Ascending aorta (tissue), 2 donors: ENCODE measurements at places on chromosomes 12 and 14.
A peak's percentile ranks its signal among the peaks of the same experiment; 100 is the strongest.

GRCh38 chr12:68771223-68771925, 25.4 kb downstream of the SLC35E3 start:
- DNase-seq: no peak
- H3K27ac ChIP-seq: no peak overlapping the region
- H3K4me1 ChIP-seq: no peaks in the 10 kb centered on the region
- H3K36me3 ChIP-seq: peaks cover 5% of the 10 kb centered on the region

DNA sequence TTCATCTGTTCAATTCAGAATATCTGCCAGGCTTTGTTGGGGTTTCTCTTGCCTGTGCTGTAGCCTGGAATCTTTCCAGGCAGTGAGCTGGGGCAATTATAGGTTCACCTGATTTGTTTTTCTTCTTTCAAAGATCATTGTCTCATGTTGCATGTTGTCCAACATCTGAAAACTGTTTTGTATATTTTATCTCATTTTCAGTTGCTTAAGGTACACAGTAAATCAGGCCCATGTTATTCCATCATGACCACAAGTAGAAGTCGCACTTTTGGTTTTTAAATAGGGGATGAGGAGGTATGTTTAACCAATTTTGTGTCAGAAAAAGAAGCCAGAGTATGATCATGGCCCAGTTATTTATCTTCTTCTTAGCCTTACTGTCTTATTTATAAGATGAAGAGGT, 24.9 kb upstream of the FUT8 start:
- no peaks in the 10 kb centered on the region for H3K27me3 ChIP-seq
- no peaks in the 10 kb centered on the region for H3K36me3 ChIP-seq
- DNase-seq: no peak
- no peak overlapping the region for H3K27ac ChIP-seq

GRCh38 chr12:11228296-11228879, 41.1 kb downstream of the PRB3 start:
- DNase-seq: no peak
- no peaks in the 10 kb centered on the region for H3K27me3 ChIP-seq
- H3K27ac ChIP-seq: no peak overlapping the region
- no peaks in the 10 kb centered on the region for H3K4me1 ChIP-seq
- no peak overlapping the region for H3K4me3 ChIP-seq

GRCh38 chr12:117071009-117071408, 28.2 kb downstream of the TESC start:
- DNase-seq: no peak
- no peaks in the 10 kb centered on the region for H3K27me3 ChIP-seq
- H3K4me1 ChIP-seq: no peaks in the 10 kb centered on the region

- no peaks in the 10 kb centered on the region for H3K36me3 ChIP-seq
- no peak for DNase-seq
- no peak overlapping the region for H3K4me3 ChIP-seq
- H3K4me1 ChIP-seq: no peaks in the 10 kb centered on the region
Observed at GRCh38 chr12:105935981-105936380, 202.8 kb downstream of the NUAK1 start.

DNA sequence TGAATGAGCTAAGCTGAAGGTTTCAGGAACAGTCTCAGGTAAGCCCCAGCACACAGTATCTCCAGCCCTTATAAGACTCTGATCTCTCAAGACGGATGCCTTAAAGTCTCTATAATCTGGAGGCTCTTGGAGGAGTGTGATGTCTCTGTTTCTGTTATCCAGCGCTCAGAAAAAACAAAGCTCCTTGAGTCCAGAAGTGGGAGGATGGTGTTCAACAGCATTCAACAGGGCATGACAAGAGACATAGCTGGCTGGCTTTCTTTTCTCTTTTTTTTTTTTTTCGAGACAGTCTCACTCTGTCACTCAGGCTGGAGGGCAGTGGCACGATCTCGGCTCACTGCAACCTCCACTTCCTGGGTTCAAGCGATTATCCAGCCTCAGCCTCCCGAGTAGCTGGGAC, 31.6 kb upstream of the TESC start:
- no peak overlapping the region for H3K27ac ChIP-seq
- H3K4me3 ChIP-seq: no peak overlapping the region
- H3K4me1 ChIP-seq: no peaks in the 10 kb centered on the region
- H3K36me3 ChIP-seq: no peaks in the 10 kb centered on the region
- no peaks in the 10 kb centered on the region for H3K27me3 ChIP-seq
- DNase-seq: no peak

- peaks cover 7% of the 10 kb centered on the region for H3K36me3 ChIP-seq
- H3K27ac ChIP-seq: no peak overlapping the region
- no peak overlapping the region for H3K4me3 ChIP-seq
- H3K4me1 ChIP-seq: peaks cover 4% of the 10 kb centered on the region
- no peak for DNase-seq
Observed at GRCh38 chr12:122963941-122964265, 2.4 kb downstream of the ABCB9 start.

DNA sequence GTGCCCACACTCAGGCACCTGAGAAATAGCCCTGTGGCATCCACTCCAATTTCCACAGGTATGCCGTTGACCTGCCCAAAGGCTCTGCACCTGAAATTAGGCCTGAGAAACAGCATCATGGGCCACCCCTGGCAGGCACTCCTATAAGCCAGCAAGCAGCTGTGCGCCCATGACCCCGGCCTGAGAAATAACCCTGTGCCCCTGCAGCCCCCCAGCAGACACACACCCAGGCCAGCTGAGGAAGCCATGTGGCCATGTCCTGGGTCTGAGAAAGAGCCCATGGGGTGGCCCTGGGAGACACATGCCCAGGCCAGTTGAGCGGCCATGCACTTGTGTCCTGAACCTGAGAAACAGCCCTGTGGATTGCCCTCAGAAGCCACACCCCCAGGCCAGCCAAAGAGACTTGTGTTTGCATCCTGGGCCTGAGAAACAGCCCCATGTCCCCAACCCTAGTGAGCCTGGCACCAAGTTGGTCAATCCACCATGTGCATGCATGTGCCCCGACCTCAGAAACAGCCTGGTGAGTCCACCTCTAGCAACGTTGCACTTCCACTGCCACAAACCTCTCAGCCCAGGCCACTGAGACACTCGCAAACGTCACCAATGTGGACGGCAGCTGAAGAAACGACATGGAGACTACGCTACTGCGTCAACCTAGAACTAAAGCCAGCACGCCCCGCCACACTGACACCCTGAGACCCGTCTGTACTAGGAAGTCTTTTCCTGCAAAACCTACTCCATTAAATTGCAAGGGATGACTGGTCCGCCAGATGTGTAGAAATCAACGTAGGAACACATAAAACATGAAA, 411.9 kb downstream of the TMEM121 start:
- no peaks in the 10 kb centered on the region for H3K36me3 ChIP-seq
- no peak for DNase-seq
- no peaks in the 10 kb centered on the region for H3K4me1 ChIP-seq
- H3K27me3 ChIP-seq: no peaks in the 10 kb centered on the region
- H3K27ac ChIP-seq: no peak overlapping the region
- H3K4me3 ChIP-seq: no peak overlapping the region

DNA sequence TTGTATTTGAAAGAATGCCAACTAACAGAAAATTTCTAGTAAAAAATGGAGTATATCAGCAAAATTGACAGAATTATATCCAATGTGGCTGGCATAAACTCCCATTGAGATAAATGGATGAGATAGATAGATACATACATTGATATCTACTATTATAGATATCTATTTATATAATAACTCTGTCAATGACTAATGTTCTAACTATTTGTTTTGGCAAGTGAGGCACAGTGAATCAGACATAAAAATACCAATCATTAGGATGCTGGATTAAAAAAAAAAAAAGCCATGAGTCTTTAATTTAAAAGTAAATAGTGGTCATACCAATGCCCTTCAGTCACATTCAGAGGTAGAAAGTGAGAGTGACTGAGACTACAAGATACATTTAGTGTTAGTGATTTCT, 33.7 kb upstream of the GLIPR1 start:
- no peak overlapping the region for H3K27ac ChIP-seq
- H3K4me3 ChIP-seq: no peak overlapping the region

DNA sequence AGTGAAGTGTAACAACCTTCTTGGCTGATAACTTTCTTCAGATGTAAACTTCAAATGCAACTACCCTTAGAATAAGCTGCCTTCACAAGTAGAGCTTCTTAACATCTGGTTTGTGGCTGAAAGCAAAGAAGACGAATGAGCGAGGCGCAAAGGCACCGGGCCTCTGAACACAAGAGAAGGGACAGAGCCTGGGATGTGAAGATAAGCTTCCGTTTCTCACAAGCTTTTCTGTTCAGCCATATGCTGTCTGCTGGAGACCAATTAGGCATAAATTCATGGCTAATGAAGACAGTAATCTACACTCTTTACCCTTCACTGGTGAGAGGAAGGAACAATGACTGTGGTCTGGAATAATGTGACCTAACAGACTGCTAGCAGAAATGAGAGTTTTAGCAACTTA, 195.2 kb downstream of the ATXN7L3B start:
- no peak for DNase-seq
- H3K4me1 ChIP-seq: no peaks in the 10 kb centered on the region
- H3K36me3 ChIP-seq: no peaks in the 10 kb centered on the region
- H3K27me3 ChIP-seq: no peaks in the 10 kb centered on the region

GRCh38 chr12:22924391-22924790, 299.4 kb downstream of the ETNK1 start:
- H3K4me3 ChIP-seq: no peak overlapping the region
- no peaks in the 10 kb centered on the region for H3K27me3 ChIP-seq
- no peaks in the 10 kb centered on the region for H3K4me1 ChIP-seq
- H3K27ac ChIP-seq: no peak overlapping the region

DNA sequence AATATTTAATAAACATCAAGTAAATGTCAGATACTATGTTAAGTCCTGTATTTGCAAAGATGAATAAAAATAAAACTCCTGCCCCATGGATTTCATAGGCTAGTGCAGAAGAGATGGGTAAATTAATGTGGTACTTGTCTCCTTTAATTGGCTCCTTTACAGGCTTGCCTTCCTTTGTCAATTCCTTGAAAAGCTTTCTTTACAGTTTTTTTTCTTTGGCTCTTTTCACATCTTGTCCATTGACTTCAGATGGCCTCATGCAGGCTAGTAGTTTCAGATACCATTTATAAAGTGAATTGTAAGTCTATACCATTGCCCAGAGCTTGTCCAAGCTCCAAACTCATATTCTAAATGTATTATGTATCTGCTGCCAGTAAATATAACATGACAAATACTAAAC, 128.7 kb upstream of the GARIN2 start:
- no peak overlapping the region for H3K27ac ChIP-seq
- no peak for DNase-seq
- H3K4me1 ChIP-seq: no peaks in the 10 kb centered on the region
- H3K4me3 ChIP-seq: no peak overlapping the region
- H3K27me3 ChIP-seq: no peaks in the 10 kb centered on the region
- peaks cover 14% of the 10 kb centered on the region for H3K36me3 ChIP-seq

GRCh38 chr12:104602406-104602805, 145.7 kb downstream of the CHST11 start:
- no peaks in the 10 kb centered on the region for H3K27me3 ChIP-seq
- no peaks in the 10 kb centered on the region for H3K4me1 ChIP-seq
- H3K27ac ChIP-seq: no peak overlapping the region
- no peak overlapping the region for H3K4me3 ChIP-seq

GRCh38 chr12:6306151-6306550, 4.3 kb upstream of the PLEKHG6 start:
- no peak overlapping the region for H3K27ac ChIP-seq
- no peak overlapping the region for H3K4me3 ChIP-seq
- no peak for DNase-seq
- peaks cover 8% of the 10 kb centered on the region for H3K27me3 ChIP-seq
- H3K4me1 ChIP-seq: peaks cover 6% of the 10 kb centered on the region

GRCh38 chr12:93484315-93484981, 17.1 kb downstream of the MRPL42 start:
- no peak overlapping the region for H3K27ac ChIP-seq
- H3K36me3 ChIP-seq: peaks cover 72% of the 10 kb centered on the region
- H3K27me3 ChIP-seq: no peaks in the 10 kb centered on the region
- no peak overlapping the region for H3K4me3 ChIP-seq
- no peaks in the 10 kb centered on the region for H3K4me1 ChIP-seq

- H3K27me3 ChIP-seq: no peaks in the 10 kb centered on the region
- no peaks in the 10 kb centered on the region for H3K36me3 ChIP-seq
- peak overlapping the region; percentile 90 for H3K27ac ChIP-seq
- H3K4me1 ChIP-seq: peaks cover 15% of the 10 kb centered on the region
Observed at GRCh38 chr14:96502621-96503305, 581 bp downstream of the PAPOLA start.

- no peaks in the 10 kb centered on the region for H3K36me3 ChIP-seq
- peak overlapping the region; percentile 57 for H3K27ac ChIP-seq
- peaks cover 28% of the 10 kb centered on the region for H3K4me1 ChIP-seq
- no peaks in the 10 kb centered on the region for H3K27me3 ChIP-seq
Observed at GRCh38 chr14:74562515-74563232, 49.4 kb downstream of the LTBP2 start.

DNA sequence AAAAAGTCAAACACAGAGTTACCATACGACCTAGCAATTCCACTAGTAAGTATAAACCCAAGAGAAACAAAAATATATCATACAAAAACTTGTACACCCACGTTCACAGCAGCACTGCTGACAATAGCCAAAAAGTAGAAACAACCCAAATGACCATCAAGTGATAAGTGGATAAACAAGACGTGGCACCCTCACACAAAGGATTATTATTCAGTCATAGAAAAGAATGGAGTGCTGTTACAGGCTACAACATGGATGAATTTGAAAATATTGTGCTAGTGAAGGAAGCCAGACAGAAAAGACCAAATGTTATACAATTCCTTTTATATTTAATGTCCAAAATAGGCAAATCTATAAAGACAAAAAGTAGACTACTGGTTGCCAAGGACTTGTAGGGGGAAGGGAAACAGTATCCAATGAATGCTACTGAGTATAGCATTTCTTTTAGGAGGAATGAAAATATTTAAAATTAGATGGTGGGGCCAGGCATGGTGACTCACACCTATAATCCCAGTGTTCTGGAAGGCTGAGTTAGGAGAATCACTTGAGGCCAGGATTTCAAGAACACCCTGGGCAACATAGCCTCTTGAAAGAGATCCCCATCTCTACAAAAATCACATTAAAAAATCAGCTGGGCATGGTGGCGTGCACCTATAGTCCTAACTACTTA, 41.9 kb downstream of the SPTLC2 start:
- no peak overlapping the region for H3K4me3 ChIP-seq
- DNase-seq: no peak
- no peak overlapping the region for H3K27ac ChIP-seq
- peaks cover 4% of the 10 kb centered on the region for H3K4me1 ChIP-seq

- no peak for DNase-seq
- no peaks in the 10 kb centered on the region for H3K36me3 ChIP-seq
- no peak overlapping the region for H3K4me3 ChIP-seq
Observed at GRCh38 chr12:24875014-24875413, 73.9 kb downstream of the BCAT1 start.

DNA sequence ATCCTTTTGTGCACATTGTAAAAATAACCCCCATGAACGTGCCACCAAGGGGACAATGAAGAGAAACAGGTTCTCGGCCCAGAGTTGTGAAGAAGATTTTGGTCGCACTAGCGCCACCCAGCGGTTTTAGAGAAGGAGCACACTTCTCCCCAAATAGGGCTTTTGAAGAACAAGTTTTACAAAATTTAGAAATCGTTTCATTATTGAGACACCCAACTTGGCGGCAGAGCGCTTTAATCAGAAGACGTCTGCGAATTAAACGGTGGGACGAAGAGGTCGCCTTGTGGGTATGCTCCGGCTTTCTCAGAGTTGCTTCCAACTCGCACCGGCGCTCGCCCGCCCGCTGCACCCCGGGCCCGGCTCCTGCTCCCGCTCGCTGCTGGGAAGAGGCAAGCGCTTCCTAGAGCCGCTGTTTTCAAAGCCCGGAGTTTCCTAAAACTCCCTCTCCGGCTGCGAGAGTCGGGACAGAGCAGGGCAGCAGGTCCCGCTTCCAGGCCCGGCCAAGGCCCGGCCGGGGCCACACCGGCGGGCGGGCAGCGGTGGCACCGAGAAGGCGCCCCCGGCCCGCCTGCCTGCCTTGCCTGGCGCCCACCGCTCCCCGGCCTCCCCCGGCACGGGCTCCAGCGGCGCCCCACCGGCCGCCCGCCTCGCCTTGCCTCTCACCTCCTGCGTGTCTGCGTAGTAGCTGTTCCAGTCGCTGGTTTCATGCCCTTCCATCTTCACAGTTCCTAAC, 645 bp downstream of the FOXA1 start:
- DNase-seq: no peak
- no peaks in the 10 kb centered on the region for H3K4me1 ChIP-seq
- H3K27ac ChIP-seq: no peak overlapping the region
